Cerebellar nuclear complex (tissue), 1 donor: ENCODE measurements at places on chromosomes 3 and 15.

GRCh38 chr3:182837855-182838454 is 44.7 kb downstream of the ATP11B start:
- DNase-seq: no peak

- no peak for DNase-seq
These were observed 163.4 kb downstream of the XXYLT1 start for GRCh38 chr3:195107593-195107992.

DNA sequence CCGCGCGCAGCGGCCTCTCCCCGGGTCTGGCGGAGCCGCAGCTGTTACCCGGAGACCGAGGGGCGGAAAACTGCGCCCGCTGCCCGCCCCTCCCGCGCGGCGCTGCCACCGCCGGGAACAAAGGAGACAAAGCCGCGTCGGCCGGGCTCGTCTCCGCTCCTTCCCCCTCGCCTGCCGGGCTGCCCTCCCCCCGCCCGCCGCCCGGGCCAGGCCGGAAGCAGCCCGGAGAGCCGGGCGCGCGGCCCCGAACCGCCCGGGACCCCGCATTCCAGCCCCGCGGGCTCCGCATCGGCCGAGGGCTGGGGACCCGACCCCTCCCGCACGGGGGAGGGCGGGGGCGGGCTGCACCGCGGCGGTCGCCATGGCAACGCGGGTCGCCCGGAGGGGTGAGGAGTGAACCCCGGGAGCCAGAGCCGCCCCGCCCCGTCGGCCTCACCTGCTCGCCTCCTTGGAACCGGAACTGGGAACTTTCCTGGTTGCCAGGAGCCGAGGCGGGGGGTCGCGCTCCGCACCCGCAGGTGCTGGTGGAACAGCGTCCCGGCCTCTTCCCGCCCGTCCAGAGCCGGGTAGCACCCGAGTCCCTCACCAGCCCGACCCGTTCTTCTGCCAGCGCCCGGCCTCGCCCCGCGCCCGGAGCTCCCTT is 448 bp downstream of the PLXNB1 start:
- no peak for DNase-seq

DNA sequence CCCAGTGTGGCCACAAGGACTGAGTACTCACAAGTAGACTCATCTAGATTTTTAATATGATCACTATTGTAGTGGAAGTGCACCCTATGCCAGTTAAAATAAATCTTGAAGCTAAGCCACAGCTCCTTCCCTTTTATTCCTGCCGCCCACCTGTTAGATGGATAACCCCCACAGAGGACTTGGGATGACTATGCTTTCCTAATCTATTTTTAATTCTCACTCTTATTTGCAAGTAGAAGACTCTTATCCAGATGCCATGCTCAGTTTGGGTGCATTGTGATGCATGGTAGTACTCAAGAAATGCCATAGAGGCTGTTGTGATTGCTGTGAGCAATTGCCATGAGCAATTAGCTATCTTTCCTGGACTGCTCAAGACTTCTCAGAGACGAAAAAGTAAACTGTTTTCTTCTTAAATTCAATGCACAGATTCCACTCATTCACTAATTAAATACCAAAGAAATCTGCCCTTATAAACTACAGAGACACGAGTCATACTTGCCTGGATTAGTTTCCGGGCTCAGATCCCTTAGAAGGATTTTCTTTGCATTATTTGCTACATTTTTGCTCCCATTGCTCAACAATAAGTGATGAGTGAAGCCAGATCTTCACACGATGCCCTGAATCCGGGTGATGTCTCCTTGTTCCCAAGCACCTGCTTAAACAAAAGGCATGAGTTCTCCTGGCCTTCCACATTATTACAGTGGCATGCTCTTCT is 472.1 kb downstream of the SOX2 start:
- DNase-seq: no peak

- no peak for DNase-seq
These were observed 51.9 kb downstream of the PBRM1 start for GRCh38 chr3:52633786-52634185.

DNA sequence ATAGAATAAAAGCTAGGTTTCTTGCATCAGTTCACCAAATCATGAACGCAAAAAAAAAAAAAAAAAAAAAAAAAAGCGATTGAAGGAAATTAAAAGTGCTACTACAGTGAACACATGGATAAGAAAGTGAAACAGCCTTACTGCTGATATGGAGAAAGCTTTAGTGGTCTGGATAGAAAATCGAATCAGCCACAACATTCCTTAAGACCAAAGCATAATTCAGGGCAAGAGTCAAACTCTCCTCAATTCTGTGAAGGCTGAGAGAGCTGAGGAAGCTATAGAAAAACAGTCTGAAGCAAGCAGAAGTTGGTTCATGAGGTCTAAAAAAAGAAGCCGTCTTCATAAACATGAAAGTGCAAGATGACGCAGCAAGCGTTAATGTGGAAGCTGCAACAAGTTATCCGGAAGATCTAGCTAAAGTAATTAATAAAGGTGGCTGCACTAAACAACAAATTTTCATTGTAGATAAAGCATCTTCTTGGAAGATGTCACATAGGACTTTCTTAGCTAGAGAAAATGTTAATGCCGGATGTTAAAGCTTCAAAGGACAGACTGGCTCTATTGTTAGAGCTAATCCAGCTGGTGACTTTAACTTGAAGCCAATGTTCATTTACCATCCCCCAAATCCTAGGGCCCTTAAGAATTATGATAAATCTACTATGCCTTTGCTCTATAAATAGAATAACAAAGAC is 19.2 kb downstream of the P3H2 start:
- no peak for DNase-seq

DNA sequence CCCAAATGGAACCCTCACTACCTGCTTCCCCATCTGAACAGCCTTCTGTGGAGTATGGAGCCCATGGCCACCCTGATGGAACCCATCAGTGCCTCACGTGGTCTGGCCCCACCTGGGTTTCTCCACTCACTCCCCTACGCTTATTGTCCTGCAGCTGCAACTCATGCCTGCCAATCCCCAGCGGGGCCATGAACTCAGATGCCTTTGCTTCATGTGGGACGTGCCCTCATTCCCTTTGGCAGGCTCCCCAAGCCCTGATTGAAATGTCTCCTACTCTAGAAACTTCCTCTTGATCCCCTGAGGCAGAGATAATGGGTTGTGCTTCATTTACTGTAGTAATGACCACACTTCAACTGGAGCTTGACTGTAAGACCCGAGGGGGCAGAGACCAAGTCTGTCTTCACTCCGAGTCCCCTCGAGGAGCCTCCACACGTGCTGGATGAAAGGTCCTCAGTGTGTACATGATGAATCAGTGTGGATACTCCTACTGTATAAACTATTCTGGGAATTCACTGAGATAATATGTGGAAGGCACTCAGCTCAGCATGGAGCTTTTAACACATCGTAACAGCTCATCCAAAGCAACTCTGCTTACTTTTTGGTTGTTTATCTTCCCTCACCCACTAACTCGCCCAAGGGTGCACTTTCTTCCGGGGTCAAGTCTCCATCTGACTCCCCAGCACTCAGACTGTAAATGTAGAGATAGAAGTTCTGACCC is 232.8 kb upstream of the BHLHE40 start:
- no peak for DNase-seq

DNA sequence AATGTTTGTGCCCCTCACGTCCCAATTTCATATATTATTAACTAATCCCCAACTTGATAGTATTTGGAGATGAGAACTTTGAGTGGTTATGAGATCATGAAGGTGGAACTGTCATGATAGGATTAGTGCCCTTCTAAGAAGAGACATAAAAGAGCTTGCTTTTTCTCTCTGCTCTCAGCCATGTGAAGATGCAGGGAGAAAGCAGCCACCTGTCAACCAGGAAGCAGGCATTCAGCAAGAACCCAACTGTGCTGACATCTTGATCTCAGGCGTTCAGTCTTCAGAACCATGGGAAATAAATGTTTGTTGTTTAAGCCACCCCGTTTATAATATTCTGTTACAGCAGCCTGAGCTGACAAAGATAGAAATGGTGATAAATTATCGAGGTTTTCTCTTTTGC is 278.7 kb upstream of the KCNMB2 start:
- DNase-seq: no peak

- no peak for DNase-seq
These were observed 31.0 kb downstream of the ESYT3 start for GRCh38 chr3:138465451-138465850.
